ENCODE measurements at places on chromosomes 11 and 22. TPM values are rescaled to one million over a fixed set of nuclear protein-coding genes. Genes with fewer than 3 reads are reported as not detected.
A peak's percentile ranks its signal among the peaks of the same experiment; 100 is the strongest.

DNA sequence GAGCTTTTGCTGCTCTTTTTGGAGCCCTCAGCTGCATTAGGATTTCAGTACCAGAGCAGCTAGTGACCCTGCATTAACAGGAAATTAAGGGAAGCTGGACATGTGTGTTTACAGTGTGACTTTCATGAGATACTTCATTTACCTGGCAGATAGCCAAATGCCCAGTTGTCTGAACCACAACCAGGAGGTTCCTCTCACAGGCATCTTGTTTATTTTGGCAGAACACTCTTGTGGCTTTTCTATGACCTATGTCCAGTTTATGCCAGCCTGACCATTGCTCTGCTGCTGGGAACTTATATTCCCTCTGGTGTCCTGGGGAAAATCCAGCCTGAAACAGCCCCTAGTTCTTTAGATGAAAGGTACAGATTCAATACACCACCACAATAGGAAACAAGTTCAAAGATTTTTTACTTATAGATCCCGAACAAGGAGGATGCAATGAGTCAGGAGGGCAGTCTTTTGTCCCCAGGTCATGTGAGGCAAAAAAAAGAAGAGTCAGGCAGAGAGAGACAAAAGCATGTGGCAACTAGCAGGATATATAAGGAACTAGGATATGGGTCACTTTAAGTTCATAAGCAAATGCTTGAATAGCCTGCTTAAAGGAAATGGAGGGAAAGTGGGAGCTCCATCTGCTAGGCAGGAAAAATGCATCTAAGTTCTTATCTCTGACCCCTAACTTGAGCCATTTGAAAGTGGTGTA is 379.3 kb downstream of the INSC start:
- no peaks in the 10 kb centered on the region for H3K27me3 ChIP-seq
- H3K36me3 ChIP-seq: no peaks in the 10 kb centered on the region
- no peak for DNase-seq
- H3K4me3 ChIP-seq: no peak overlapping the region

DNA sequence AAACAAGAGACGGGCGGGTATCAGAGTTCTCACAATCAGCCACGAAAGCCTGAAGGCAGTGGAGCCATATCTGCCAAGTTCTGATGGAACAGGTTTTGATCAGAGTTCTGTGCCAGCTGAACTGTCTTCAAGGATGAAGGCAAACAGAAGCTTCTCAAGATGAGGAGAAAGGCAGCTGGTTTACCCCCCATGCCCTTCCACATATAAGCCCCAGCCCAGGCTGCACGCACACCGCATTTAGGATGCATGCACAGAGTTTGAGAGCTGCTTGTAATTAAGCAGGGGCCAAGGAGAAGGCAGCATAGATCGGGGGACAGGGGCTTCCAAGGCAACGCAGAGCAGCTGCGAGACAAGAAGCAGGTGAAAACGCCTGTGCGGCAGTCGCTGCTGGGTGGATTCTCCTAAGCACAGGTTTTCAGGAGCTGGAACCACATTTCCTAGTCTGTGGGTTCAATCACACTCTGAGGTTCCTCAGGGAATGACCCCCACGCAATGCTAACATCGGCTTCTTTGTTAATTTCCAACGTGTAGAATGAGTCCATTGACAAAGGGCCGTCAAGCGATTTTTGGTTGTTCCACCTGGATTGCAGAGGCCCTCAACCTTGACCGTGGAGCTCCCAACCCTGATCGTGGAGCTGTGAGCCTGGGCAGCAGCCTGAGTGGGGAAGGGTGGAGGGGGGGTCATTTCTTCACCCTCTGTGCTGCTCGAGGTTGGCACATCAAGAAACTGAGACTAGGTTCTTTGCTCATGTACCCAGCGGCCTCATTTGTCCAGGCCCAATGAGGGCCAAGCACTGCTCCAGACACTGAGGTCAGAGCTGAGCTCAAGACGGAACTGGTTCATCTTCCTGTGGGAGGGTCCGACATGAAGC is 81.7 kb upstream of the SHISAL1 start:
- H3K27me3 ChIP-seq: no peaks in the 10 kb centered on the region
- H3K4me3 ChIP-seq: no peak overlapping the region
- H3K27ac ChIP-seq: no peak overlapping the region
- no peaks in the 10 kb centered on the region for H3K36me3 ChIP-seq
- DNase-seq: no peak
- peaks cover 38% of the 10 kb centered on the region for H3K4me1 ChIP-seq

The SCGB1D2 gene
- total RNA-seq: not detected

GRCh38 chr11:75314771-75315438 is 36.6 kb downstream of the ARRB1 start:
- no peak overlapping the region for H3K27ac ChIP-seq
- peaks cover 40% of the 10 kb centered on the region for H3K4me1 ChIP-seq
- DNase-seq: no peak
- H3K27me3 ChIP-seq: no peaks in the 10 kb centered on the region

DNA sequence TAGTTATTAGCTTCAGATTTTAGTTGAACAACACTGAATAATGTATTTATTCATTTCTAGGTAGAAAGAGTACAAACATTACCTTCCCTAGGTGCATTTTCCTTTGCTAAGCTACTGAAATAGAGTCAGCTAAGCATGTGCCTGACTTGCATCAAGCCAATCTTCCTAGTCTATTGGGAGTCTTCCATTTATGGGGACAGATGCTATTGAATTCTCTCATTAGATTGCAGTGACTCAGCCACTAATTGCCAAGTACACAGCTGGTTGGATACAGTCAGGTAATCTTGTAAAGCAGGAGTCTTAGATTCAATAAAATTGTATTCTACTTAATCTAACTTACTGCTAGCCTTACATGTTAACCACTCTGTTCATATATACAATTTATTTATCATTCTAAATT is 55.2 kb upstream of the RPS13 start:
- H3K4me3 ChIP-seq: no peak overlapping the region
- peak; percentile 89 for DNase-seq
- H3K27me3 ChIP-seq: no peaks in the 10 kb centered on the region
- peaks cover 15% of the 10 kb centered on the region for H3K36me3 ChIP-seq
- no peak overlapping the region for H3K27ac ChIP-seq

- H3K27me3 ChIP-seq: no peaks in the 10 kb centered on the region
- no peak for DNase-seq
- H3K4me3 ChIP-seq: no peak overlapping the region
- H3K36me3 ChIP-seq: peaks cover 78% of the 10 kb centered on the region
Measured at GRCh38 chr11:456533-456932, 6.5 kb downstream of the PTDSS2 start.

DNA sequence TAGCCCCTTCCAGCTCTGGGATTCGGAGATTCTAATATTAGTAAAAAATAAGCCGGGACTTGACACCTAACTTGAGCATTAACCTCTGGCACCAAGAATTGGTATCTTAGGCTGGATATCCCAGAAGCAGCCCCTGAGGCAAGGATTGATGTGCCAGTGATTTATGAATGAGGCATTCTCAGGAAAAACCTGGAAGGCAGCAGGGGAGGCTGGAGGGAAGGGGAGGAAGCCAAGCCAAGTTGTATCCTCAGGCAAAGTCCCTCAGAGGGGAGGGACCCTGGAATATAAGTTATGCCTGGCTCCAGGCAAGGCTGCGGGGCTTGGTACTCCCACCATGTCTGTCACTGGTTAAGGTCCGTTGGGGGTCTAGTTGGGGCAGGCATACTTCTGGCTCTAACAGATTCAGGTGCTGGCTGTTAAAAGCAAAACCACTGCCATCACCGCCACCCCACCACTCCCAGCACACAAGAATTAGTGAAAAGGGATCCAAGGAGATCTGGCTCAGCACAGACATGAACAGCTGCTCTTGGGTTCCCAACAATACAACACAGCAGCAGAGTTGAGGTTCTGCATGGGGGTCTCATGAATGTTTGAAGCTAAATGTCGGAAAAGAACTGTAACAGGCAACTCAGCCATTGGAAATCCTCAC is 29.8 kb downstream of the LMO2 start:
- H3K27me3 ChIP-seq: peaks cover 3% of the 10 kb centered on the region
- H3K4me1 ChIP-seq: peaks cover 29% of the 10 kb centered on the region
- peaks cover 8% of the 10 kb centered on the region for H3K36me3 ChIP-seq

- peaks cover 22% of the 10 kb centered on the region for H3K4me1 ChIP-seq
- H3K36me3 ChIP-seq: peaks cover 3% of the 10 kb centered on the region
- no peak for DNase-seq
- H3K27ac ChIP-seq: no peak overlapping the region
Measured at GRCh38 chr22:19743081-19743480, 17.5 kb upstream of the TBX1 start.

GRCh38 chr22:29621761-29622526 is 18.5 kb downstream of the NF2 start:
- no peaks in the 10 kb centered on the region for H3K27me3 ChIP-seq
- H3K4me1 ChIP-seq: no peaks in the 10 kb centered on the region
- no peak for DNase-seq
- no peak overlapping the region for H3K4me3 ChIP-seq
- no peaks in the 10 kb centered on the region for H3K36me3 ChIP-seq
- H3K27ac ChIP-seq: no peak overlapping the region

The NTM gene
- 144 TPM for total RNA-seq

DNA sequence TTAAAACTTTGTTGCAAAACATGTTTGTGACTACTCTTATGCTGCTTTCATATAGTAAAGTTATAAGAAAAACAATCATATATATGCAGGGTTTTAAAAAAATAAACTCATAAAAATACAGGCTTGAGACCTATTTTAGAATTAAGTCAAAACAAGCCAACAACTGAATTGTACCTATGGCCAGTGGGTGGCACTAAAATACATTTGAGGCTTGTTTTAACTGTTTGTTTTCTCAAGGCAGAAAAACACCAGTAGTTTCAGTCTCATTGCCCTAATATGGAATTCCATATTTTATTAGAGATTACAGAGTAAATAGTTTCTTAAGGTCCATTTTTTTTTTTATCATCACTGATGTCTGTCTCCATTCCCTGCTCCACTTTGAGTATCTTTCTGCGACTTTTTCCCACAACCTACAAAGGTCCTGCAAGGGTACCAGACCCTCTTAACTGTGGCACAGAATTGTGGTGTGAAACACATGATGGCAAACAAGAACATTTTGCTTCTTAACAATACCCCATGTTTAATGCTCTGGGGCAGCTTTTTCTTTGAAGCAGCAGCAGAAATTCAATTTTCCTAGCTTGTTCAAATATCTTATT is 8.5 kb upstream of the CCDC89 start:
- DNase-seq: no peak
- H3K4me1 ChIP-seq: no peaks in the 10 kb centered on the region
- H3K36me3 ChIP-seq: peaks cover 4% of the 10 kb centered on the region
- H3K27ac ChIP-seq: no peak overlapping the region

- H3K4me3 ChIP-seq: no peak overlapping the region
- no peaks in the 10 kb centered on the region for H3K4me1 ChIP-seq
- no peak for DNase-seq
Measured at GRCh38 chr11:32080361-32080980, 10.4 kb upstream of the RCN1 start.

- H3K27ac ChIP-seq: no peak overlapping the region
- DNase-seq: no peak
- no peaks in the 10 kb centered on the region for H3K27me3 ChIP-seq
- no peak overlapping the region for H3K4me3 ChIP-seq
- H3K4me1 ChIP-seq: no peaks in the 10 kb centered on the region
Measured at GRCh38 chr11:94533696-94534630, 9.8 kb upstream of the FUT4 start.

DNA sequence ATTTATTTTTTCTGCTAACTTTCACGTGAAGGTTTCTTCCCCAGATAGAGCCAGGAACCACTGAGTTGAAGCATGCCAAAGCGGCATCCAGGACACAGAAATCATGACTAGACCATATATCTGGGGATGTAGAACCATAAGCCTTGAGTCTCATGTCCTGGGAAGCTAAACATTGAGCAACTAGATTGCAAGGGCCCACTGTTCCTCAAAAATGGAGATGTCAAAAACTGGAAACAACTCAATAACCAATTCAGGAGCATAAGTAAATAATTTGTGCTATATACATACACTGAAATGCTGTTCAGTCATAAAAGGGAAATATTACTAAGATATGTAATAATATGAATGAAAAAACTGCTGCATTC is 29.0 kb upstream of the CARD16 start:
- no peaks in the 10 kb centered on the region for H3K36me3 ChIP-seq
- no peak overlapping the region for H3K4me3 ChIP-seq
- H3K4me1 ChIP-seq: no peaks in the 10 kb centered on the region
- no peak overlapping the region for H3K27ac ChIP-seq

DNA sequence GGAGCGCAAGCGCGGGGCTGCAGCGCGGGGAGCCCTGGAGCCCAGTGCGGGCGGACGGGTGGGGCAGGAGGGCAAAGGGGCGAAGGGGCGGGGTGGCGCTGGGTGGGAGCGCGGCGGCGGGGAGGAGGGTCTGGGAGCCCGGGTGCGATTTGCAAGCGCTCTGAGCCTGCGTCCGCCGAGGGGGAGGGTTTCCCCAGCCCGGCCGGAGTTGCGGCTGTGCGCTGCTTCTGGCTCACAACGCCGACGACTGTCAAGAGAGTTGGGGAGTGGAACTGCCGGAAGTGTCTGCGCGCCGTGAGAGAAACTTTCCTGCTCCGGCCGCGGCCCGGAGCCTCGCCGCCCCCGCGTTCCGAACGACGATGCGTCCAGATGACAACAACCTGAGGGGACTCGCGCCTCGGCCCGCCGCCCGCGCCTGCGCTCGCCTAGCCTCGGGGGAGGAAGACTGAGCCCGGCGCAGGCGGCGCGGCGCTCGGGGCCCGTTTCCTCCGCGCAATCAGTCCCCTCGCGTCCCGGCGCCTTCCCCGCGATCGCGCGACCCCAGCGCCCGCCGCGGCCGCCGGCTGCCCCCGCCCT is at the start of gene ARHGAP42:
Gene ARHGAP42, plus strand, starts transcription at position 235 of the 576 bp plus-strand sequence. CDS start 391 bp downstream, outside the sequence.
- no peaks in the 10 kb centered on the region for H3K27me3 ChIP-seq
- H3K27ac ChIP-seq: peak within 1 kb of the TSS; percentile 90
- peak; percentile 84 for DNase-seq

DNA sequence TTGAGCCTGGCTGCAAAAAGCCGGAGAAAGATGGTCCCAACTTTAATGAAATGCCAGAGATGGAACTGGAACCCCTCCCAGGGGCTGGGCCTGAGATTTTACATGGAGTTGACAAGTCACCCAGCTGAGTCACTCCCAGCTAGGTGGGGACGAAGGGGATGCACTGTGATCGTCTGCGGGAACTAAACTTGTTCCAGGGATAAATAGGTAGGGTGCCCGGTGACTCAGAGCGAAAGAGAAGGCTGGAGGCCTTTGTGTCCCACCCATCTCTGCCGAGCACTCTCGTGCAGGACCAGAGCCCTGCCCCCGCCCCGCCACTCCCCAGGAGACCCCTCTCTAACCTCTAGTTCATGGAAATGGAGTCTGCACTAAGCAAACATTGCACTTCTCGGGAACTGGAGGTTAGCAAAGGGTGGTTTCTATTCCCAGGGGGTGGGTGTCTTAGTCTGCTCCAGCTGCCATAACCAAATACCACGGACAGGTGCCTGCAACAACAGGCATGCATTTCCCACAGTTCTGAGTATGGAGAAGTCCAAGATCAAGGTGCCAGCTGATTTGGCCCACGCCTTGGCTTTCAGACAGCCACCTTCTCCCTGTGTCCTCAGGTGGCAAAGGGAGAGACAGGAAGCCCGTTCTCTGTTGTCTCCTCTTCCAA is 60.7 kb upstream of the FADD start:
- peaks cover 37% of the 10 kb centered on the region for H3K27me3 ChIP-seq
- H3K36me3 ChIP-seq: no peaks in the 10 kb centered on the region
- no peak overlapping the region for H3K4me3 ChIP-seq
- DNase-seq: no peak
- no peak overlapping the region for H3K27ac ChIP-seq
- peaks cover 16% of the 10 kb centered on the region for H3K4me1 ChIP-seq

GRCh38 chr11:118527109-118527508 is at the start of gene TTC36:
Gene TTC36, plus strand, starts transcription at chr11:118527474. Its CDS starts 21 bp downstream, at chr11:118527495.
- peaks cover 22% of the 10 kb centered on the region for H3K4me1 ChIP-seq
- no peak within 1 kb of the TSS for H3K27ac ChIP-seq
- no peaks in the 10 kb centered on the region for H3K27me3 ChIP-seq
- no peak for DNase-seq
- H3K4me3 ChIP-seq: no peak within 1 kb of the TSS
